ENCODE measurements at places on chromosomes 7 and 10. TPM values are rescaled to one million over a fixed set of nuclear protein-coding genes. Genes with fewer than 3 reads are reported as not detected.

The PON1 gene
- total RNA-seq = not detected

The JAKMIP3 gene
- 0.42 TPM for total RNA-seq

The LEP gene
- not detected for total RNA-seq

The FLNC gene
- 0.02 TPM for total RNA-seq

The PNLIPRP1 gene
- total RNA-seq = not detected

The AHR gene
- 37.7 TPM for total RNA-seq

The ABCB4 gene
- 0.30 TPM for total RNA-seq

The HTR5A gene
- not detected for total RNA-seq

Measured in activated CD8-positive, alpha-beta memory T cell treated with anti-CD3 and anti-CD28 coated beads for 36 hours (primary cell).